ENCODE measurements at places on chromosomes 4 and X. TPM values are rescaled to one million over a fixed set of nuclear protein-coding genes. Genes with fewer than 3 reads are reported as not detected.

- peak; percentile 72 for DNase-seq
These were observed 7.8 kb upstream of the SH3TC1 start for GRCh38 chr4:8191136-8191747.

MAGEB17 gene
- 0.20 TPM for total RNA-seq

- no peak for DNase-seq
These were observed 111.7 kb downstream of the STK32B start for GRCh38 chr4:5162909-5163508.

DNA sequence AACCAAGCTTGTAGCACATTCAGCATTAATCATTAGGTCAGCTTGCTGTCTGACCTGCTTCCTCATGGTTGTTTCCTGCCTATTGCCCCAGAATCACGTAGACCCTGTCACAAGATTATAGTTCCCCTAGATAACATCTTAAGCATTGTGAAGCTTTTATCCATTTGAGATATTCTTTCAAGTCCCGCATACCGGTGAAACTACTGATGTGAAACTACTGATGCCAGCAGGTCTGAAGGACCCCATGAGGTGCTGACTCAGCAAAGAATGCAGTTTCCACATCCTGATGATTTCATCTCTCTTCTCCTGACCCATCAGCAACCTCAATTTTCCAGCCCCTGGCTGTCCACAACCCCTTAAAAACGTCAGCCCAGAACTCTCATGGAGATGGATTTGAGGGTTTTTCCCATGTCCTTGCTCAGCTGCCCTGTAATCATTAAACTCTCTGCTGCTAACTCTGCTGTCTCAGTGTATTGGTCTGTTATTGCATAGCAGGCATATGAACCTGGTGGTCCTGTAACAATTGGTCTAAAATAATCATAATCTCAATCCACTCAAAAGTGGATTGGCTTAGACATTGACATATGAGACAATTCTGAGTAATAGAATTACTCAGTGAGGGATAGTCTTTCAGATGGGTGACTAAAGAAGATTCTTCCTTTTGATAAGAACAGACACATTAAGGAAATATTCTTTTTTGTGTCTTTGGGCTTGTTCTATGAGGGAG is 26.3 kb upstream of the UBA6 start:
- DNase-seq = no peak

DNA sequence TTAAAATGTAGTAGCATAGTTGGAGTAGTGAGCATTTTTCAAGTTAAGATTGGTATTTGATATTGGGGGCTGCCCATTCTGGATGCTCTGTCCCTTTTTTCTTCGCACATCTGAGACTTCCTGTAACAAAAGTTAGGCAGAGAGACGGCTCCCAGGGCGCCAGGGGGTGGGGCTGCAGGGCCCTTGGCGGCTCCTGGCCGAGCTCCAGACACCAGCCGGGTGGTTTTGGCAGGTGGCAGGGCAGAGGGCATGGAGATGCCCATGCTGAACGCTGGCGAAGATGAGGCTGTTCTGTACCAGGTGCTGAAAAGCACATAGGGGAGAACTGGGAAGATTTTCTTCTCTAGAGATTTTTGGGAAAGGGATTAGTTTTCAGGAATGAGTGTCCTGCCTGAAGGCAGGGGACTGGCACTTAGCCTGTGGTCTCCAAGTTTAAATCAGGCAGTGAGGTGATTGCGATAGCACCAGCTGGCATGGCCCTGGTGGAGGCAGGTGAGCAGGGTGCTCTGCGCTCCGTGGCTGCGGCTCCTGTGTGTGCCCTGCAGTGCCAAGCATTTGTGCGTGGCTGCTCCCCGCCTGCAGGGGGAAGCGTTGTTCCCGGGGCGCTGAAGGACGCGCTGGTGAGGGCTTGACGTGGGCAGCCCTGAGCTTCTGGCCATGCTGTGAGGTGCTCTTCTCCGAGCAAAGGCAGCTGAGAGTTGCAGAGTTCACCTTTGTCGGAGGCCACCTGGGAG is 23.6 kb upstream of the HGFAC start:
- DNase-seq = no peak

DNA sequence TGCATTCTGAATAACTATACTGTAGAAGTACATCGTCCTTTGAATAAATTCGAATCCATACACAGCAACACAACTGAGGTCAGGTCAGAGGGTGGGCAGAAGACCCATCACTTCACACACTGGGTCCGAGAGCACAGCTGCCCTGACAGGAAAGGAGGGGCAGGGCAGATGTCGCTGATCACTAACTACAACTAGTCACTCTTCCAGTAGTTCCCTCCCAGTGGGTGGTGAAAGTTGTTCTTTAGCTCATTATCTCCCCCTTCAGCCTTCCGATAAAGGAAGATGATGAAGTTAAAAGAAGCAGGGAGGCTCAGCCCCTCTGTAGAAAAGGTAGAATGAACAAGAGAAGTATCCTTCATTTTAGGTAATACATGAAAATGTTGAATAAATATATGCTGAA is 278.9 kb downstream of the INPP4B start:
- peak; percentile 35 for DNase-seq

HSFX1 gene
- 0.77 TPM for total RNA-seq

ABCG2 gene
- 0.35 TPM for total RNA-seq

DNA sequence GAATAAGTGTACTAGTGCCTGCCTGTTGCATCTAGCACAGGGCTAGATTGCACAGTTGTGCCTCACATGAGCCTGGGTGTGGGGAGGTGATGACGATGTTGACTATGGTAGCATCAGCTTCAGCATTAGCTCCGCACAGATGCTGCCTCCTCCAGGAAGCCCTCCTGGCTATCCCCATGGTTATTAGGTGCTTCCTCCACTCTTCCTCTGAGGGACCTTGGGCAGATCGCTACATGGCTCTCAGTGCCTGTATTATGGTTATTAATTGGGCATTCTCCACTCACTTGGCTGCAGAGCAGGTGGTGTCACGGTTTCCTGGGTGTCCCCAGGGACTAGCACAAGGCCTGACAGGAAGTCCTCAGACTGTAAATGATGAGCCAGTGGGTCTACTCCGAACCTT is 325.6 kb downstream of the ARHGAP10 start:
- no peak for DNase-seq

ACE2 gene
- 0.28 TPM for total RNA-seq

DNA sequence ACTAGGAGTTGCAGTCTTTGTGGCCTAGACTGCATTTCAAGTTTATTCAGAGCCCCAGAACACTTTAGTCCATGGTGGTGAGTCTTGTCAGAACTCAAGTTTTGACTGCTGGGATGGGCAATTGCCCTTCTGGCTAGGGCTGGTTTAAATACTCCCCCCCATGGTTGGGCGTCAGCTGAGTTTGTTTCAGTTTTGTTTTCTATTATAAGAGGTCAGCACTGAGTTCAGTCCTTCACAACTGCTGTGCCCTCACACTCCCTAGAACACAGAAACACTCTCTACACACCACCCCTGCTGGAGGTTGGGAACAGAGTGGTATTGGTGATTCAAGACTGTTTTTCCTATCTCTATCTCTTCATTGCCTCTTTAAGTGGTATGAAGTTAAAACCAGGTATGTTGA is 217.0 kb downstream of the GUCY2F start:
- no peak for DNase-seq

DNA sequence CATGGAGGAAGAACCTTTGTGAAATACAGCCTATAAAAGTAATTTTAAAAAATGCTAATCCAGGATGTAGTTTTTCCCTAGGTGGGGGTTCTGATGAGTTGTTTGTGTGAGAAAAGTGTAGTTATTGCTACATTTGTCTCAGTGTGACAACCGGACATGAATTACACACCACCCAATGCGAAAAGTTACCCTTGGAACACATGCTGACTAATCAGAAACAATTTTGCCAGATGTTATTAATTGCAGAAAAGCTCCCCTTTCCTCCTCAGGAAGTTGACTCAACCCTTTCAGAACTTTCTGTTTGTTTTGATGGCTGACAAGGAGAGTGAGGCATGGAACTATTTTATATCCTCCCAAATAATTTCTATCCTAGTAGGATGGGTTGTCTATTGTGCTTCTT is 38.1 kb upstream of the EDA2R start:
- DNase-seq = no peak

DNA sequence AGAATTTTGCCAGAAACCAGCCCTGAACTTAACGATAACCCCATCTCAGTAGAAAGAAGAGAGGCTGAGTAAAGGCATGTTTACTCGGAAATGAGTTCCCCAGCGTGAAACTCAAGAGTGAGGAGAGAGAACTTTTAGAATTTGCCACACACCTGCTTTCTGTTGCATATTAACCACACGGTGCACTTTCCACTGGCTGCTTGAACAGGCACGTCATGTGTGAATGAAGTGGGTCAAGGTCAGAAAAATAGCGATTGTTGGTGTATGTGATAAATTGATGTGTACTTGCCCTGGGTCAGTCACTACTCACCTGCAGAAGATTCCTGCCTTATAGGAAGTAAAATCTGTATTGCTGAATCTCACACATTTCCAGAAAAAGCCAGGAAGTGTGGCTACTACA is 395.7 kb downstream of the TRIML1 start:
- DNase-seq = no peak

- no peak for DNase-seq
These were observed 16.4 kb downstream of the MAGEA4 start for GRCh38 chrX:151929126-151929525.

- DNase-seq = no peak
These were observed 17.7 kb downstream of the SPON2 start for GRCh38 chr4:1154523-1155182.

DNA sequence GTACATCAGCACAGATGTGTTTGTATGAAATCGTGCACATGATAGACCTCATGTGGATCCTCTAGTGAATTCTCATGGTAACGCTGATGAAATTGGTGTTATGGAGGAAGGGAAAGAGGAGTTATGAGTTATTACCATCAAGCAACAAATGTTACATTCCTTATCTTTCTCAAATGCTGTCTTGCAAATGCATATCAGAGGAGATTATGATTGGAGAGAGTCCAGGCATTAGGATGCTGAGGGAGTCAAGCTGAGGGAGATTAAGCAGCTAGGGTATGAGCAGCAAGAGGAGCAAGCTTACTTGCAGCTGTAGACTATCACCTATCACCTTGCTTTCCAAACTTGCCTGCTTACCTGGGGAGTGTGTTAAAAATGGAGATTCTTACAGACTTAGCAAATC is 36.8 kb upstream of the SFRP2 start:
- no peak for DNase-seq

- DNase-seq = no peak
These were observed 81.6 kb downstream of the SORBS2 start for GRCh38 chr4:185730387-185730786.

- DNase-seq = no peak
These were observed 68.2 kb downstream of the HHIP start for GRCh38 chr4:144714166-144714565.

POU3F4 gene
- not detected for total RNA-seq

PTTG2 gene
- not detected for total RNA-seq

DNA sequence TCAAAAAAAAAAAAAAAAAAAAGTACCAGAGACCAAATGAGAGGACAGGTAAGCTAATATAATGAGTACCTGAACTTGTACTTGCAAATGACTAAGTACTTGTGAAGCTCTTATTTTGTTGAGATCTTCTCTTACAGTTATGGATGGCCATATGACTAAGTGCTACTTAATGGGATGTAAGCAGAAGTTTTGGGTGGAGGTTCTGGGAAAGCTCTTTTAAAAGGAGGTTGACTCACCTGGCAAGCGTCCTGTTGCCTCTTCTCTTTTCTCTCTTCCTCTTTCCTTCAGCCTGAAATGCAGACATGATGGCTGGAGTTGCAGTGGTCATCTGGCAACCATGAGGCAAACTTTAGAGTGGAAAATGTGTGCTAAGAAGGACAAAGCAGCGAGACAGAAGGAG is 36.9 kb upstream of the MED14 start:
- DNase-seq = no peak

HEPH gene
- total RNA-seq = 0.10 TPM

- DNase-seq = no peak
These were observed 5.3 kb upstream of the PYURF start for GRCh38 chr4:88528861-88529260.

TRIML2 gene
- not detected for total RNA-seq

DNA sequence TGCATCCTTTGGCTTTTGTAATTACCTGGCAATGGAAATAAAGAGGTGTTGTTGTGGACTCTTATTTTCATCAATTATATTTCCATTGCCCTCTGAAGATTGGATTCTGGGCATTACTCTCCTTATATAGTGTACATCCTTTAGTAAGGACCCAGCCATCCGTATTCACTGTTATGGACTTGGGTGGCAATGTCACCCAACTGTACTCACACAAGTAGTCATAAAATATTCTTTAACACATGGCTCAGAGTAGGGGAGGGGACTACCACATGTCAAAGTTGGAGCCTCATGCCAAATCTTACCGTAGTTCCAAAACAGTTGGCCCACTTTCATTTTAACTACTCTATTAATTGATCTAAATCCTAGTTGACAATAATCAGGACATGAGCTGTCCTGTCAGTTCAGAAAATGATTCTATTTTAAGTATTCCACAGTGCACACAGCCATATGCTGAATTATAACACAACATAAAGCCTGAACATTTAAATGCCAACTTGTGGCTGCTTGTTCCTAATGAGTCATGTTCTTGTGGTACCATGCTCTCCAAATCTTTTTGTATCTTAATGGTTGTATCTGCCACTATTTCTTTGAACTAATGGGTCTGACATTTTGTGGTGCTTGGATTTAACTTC is 4.9 kb downstream of the FRAS1 start:
- no peak for DNase-seq

- no peak for DNase-seq
These were observed 92.5 kb downstream of the RASL11B start for GRCh38 chr4:52954560-52955170.

ENOPH1 gene
- total RNA-seq = 98.9 TPM

GRCh38 chrX:15645266-15645665 is 19.3 kb downstream of the CLTRN start:
- no peak for DNase-seq

CPE gene
- total RNA-seq = not detected

PNMA6A gene
- total RNA-seq = not detected

DNA sequence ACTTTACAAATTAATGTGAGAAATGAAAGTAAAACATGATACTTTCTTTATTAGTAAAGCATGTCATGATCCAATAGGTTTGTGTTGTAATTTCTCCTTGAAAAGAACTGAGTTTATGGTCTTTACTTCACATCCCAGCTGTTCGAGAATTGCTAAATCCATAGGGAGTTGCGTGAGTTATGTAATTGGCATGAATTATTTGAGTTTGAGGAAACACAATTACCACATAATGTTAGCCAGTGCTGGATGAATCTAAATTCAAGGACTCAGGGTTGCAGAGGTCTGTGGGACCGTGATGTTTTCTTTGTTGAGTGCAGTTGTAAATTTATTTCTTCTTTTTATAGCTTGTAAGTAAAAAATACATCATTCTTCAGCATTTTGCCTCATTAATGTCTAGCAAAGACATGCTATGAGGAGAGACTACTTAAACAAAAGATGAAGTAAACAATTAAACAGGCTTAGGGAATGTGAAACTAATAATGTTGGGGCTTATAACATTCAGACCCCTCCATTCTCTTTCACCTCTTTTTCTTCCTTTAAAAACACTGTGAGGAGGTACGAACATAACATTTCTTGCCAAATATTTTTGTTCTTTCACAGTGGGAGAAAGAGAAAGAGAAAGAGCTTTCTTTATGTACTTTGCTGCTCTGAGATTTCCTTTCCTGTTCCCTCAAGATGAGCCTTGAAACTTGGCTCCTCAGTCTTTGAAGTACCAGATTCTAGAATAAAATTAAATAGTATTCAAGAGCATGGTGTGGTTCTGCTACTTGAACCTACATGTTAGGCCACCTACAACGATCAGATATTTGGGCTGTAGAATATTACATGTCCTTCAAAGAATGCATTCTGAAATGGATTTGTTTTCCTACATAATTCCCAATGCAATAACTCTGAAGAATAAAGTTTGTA is 159.6 kb upstream of the ANK2 start:
- peak; percentile 80 for DNase-seq

- peak; percentile 44 for DNase-seq
These were observed 82.4 kb downstream of the SNCA start for GRCh38 chr4:89754531-89754930.

GRCh38 chr4:145936142-145936996 is 2.3 kb downstream of the ZNF827 start:
- peak; percentile 85 for DNase-seq
